Psoas muscle (tissue), 8 donors: ENCODE measurements at places on chromosomes 12 and 14. TPM values are rescaled to one million over a fixed set of nuclear protein-coding genes. Genes with fewer than 3 reads are reported as not detected.
A peak's percentile ranks its signal among the peaks of the same experiment; 100 is the strongest.

RAD51AP1 gene
- 0.38 TPM for total RNA-seq

GRCh38 chr14:55277972-55278740 is 6.9 kb downstream of the FBXO34 start:
- peaks cover 3% of the 10 kb centered on the region for H3K36me3 ChIP-seq
- no peak overlapping the region for H3K4me3 ChIP-seq
- no peaks in the 10 kb centered on the region for H3K27me3 ChIP-seq

C12orf54 gene
- not detected for total RNA-seq

PCED1B gene
- total RNA-seq: 0.50 TPM

IFNG-AS1 gene
- total RNA-seq: not detected

DNA sequence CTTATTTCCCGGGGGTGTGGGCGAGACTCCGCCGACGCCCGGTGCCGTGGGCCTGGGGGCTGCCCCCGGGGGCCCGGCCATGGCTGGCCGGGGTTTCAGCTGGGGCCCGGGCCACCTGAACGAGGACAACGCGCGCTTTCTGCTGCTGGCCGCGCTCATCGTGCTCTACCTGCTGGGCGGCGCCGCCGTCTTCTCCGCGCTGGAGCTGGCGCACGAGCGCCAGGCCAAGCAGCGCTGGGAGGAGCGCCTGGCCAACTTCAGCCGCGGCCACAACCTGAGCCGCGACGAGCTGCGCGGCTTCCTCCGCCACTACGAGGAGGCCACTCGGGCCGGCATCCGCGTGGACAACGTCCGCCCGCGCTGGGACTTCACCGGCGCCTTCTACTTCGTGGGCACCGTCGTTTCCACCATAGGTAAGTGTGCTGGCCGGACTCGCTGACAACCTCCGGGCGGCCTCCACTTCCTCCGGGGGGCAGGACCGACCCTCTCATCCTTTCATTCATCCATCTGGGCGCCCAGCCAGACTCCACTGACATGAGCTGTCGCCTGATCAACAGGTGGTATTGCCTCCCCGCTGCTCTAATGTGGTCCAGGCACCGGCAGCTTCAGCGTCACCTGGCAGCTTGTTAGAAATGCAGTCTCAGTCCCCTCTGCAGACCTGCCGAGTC is 467 bp downstream of the KCNK13 start:
- no peak for DNase-seq
- peak overlapping the region; percentile 62 for H3K4me3 ChIP-seq
- H3K36me3 ChIP-seq: no peaks in the 10 kb centered on the region
- peaks cover 4% of the 10 kb centered on the region for H3K27me3 ChIP-seq
- peaks cover 10% of the 10 kb centered on the region for H3K4me1 ChIP-seq

DNA sequence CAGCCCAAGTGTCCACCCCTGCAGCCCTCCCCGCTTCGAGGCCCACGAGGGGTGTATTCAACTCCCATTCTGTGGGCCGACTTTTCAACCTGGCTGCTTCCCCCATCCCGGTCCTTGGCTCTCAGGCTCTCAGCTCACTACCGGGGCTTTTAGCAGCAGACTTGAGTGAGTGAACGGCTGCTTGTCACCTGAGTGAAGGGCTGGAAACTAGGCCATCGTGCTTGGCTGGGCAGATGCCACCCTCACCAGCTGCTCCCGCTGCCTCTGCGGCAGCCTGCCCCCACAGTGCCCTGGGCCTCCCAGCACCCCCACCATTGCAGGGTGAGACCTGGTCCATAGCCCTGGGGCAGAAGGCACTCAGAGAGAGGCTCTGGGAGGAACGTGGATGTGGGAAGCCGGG is 59.9 kb downstream of the SLC6A12 start:
- peaks cover 8% of the 10 kb centered on the region for H3K27me3 ChIP-seq
- DNase-seq: no peak
- H3K4me3 ChIP-seq: no peak overlapping the region
- no peaks in the 10 kb centered on the region for H3K36me3 ChIP-seq

DNA sequence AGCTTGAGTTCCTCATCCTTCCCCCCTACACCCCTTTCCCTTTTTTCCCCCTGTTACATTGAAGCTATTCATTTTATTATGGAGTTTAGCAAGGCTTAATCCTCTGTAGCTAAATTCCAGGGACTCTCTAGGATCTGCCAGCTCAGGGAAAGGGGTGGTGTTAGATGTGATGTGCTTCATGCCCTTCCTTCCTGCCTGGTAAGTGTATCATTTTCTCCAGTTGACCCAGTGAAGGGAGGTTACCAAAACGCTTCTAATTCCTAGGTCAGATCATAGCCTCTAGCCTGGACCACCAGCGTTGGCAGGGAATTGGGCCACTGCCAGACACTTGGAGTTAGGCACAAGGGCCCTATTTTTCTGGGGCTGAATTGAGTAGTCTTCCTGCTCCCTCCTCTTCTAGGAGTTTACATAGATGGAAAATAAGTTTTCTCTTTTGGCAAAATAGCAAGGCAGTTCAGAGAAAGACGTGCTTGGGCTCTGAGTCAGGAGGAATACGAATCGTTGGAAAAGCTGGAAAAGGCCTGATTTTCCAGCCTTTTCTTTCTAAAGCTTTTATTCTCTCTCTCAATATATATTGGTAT is 88.3 kb downstream of the NPAS3 start:
- no peak for DNase-seq
- H3K36me3 ChIP-seq: no peaks in the 10 kb centered on the region
- no peak overlapping the region for H3K27ac ChIP-seq
- no peak overlapping the region for H3K4me3 ChIP-seq

DNA sequence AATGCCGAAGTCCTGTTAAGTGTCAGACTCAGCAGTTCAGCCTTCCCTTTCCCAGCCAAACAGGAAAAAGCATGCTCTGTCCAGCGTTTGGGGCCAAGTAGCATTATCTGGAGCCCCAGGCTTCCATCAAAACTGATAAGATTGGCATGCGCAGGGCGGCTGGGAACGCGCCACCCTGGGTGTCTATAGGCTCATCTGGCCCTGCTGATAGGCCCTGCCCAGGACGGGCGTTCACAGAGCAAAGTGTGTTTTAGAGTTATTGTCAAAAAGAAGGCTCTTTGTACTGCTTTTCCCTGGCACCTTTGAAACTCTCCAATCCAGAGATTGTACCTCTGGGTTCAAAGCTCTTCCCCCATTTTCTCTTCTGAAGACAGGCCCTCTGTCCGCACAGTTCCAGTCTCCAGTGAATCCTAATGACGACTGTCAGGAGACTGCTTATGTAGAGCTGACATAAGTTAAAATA is at the start of gene ART4:
Gene ART4 (minus strand): TSS at position 102 of the 463 bp plus-strand sequence. CDS start 413 bp downstream, outside the sequence.
- peak within 1 kb of the TSS; percentile 47 for H3K27ac ChIP-seq
- no peaks in the 10 kb centered on the region for H3K36me3 ChIP-seq
- peaks cover 30% of the 10 kb centered on the region for H3K4me1 ChIP-seq
- no peaks in the 10 kb centered on the region for H3K27me3 ChIP-seq

- peaks cover 74% of the 10 kb centered on the region for H3K4me1 ChIP-seq
- H3K36me3 ChIP-seq: peaks cover 17% of the 10 kb centered on the region
Measured at GRCh38 chr12:92139634-92140150, 6.0 kb downstream of the BTG1 start.

VRTN gene
- total RNA-seq: not detected

SMCO2 gene
- total RNA-seq: not detected

- no peaks in the 10 kb centered on the region for H3K4me1 ChIP-seq
- peaks cover 39% of the 10 kb centered on the region for H3K27me3 ChIP-seq
- H3K27ac ChIP-seq: no peak overlapping the region
- H3K4me3 ChIP-seq: no peak overlapping the region
- H3K36me3 ChIP-seq: no peaks in the 10 kb centered on the region
- peak; percentile 48 for DNase-seq
Measured at GRCh38 chr14:104551851-104552737, 27.5 kb upstream of the C14orf180 start.

NR1H4 gene
- total RNA-seq: not detected

GRCh38 chr12:131897875-131898274 is 3.5 kb downstream of the ULK1 start:
- H3K27me3 ChIP-seq: no peaks in the 10 kb centered on the region
- no peaks in the 10 kb centered on the region for H3K36me3 ChIP-seq
- H3K27ac ChIP-seq: peak overlapping the region; percentile 98
- H3K4me1 ChIP-seq: peaks cover 60% of the 10 kb centered on the region

GRCh38 chr14:61430066-61430757 is 108.8 kb downstream of the PRKCH start:
- H3K27me3 ChIP-seq: no peaks in the 10 kb centered on the region
- no peak overlapping the region for H3K27ac ChIP-seq
- no peak for DNase-seq
- peaks cover 13% of the 10 kb centered on the region for H3K4me1 ChIP-seq

GLIPR1L1 gene
- not detected for total RNA-seq

- no peaks in the 10 kb centered on the region for H3K27me3 ChIP-seq
- peak overlapping the region; percentile 28 for H3K27ac ChIP-seq
- peaks cover 2% of the 10 kb centered on the region for H3K4me1 ChIP-seq
- H3K4me3 ChIP-seq: no peak overlapping the region
Measured at GRCh38 chr12:128829861-128830504, 6.2 kb upstream of the SLC15A4 start.

- H3K27ac ChIP-seq: no peak overlapping the region
- H3K27me3 ChIP-seq: no peaks in the 10 kb centered on the region
- no peak for DNase-seq
- H3K36me3 ChIP-seq: peaks cover 11% of the 10 kb centered on the region
- H3K4me1 ChIP-seq: no peaks in the 10 kb centered on the region
Measured at GRCh38 chr14:65738339-65738738, 325.8 kb downstream of the FUT8 start.

GSG1 gene
- not detected for total RNA-seq

GRCh38 chr12:122460641-122461040 is 38.2 kb upstream of the CLIP1 start:
- no peak for DNase-seq
- H3K27me3 ChIP-seq: no peaks in the 10 kb centered on the region
- H3K27ac ChIP-seq: no peak overlapping the region
- no peaks in the 10 kb centered on the region for H3K36me3 ChIP-seq
- peaks cover 5% of the 10 kb centered on the region for H3K4me1 ChIP-seq

- no peaks in the 10 kb centered on the region for H3K4me1 ChIP-seq
- H3K36me3 ChIP-seq: no peaks in the 10 kb centered on the region
- no peaks in the 10 kb centered on the region for H3K27me3 ChIP-seq
- H3K27ac ChIP-seq: no peak overlapping the region
- no peak overlapping the region for H3K4me3 ChIP-seq
Measured at GRCh38 chr14:25121337-25122129, 71.6 kb upstream of the STXBP6 start.

MYH6 gene
- 245 TPM for total RNA-seq

SMIM41 gene
- total RNA-seq: not detected

MSI1 gene
- total RNA-seq: 0.20 TPM

FRMD6 gene
- total RNA-seq: 9.8 TPM

- no peak for DNase-seq
- no peak overlapping the region for H3K27ac ChIP-seq
- H3K4me1 ChIP-seq: no peaks in the 10 kb centered on the region
- no peaks in the 10 kb centered on the region for H3K36me3 ChIP-seq
Measured at GRCh38 chr12:83850531-83850930, 1062.1 kb downstream of the SLC6A15 start.

ADGRD1 gene
- total RNA-seq: 10.9 TPM

OSBPL8 gene
- 60.1 TPM for total RNA-seq

GRCh38 chr14:96239711-96240141 is 16.3 kb upstream of the BDKRB1 start:
- H3K4me1 ChIP-seq: no peaks in the 10 kb centered on the region
- H3K4me3 ChIP-seq: no peak overlapping the region
- no peak for DNase-seq
- no peaks in the 10 kb centered on the region for H3K36me3 ChIP-seq

CFAP54 gene
- not detected for total RNA-seq

GRCh38 chr12:119659289-119659897 is 8.5 kb upstream of the PRKAB1 start:
- no peaks in the 10 kb centered on the region for H3K36me3 ChIP-seq
- no peaks in the 10 kb centered on the region for H3K27me3 ChIP-seq
- no peak overlapping the region for H3K4me3 ChIP-seq
- no peak overlapping the region for H3K27ac ChIP-seq
- DNase-seq: no peak

- no peak for DNase-seq
- peak overlapping the region; percentile 33 for H3K4me3 ChIP-seq
- H3K4me1 ChIP-seq: peaks cover 70% of the 10 kb centered on the region
- H3K36me3 ChIP-seq: no peaks in the 10 kb centered on the region
- peak overlapping the region; percentile 55 for H3K27ac ChIP-seq
Measured at GRCh38 chr12:122891661-122892525, 4.0 kb downstream of the VPS37B start.

GRCh38 chr12:81176796-81177195 is 98.9 kb downstream of the ACSS3 start:
- H3K27ac ChIP-seq: no peak overlapping the region
- H3K4me1 ChIP-seq: no peaks in the 10 kb centered on the region
- DNase-seq: no peak
- no peak overlapping the region for H3K4me3 ChIP-seq
- no peaks in the 10 kb centered on the region for H3K27me3 ChIP-seq

GRCh38 chr14:41634286-41634685 is 27.6 kb downstream of the LRFN5 start:
- H3K4me3 ChIP-seq: no peak overlapping the region
- no peak for DNase-seq
- H3K36me3 ChIP-seq: no peaks in the 10 kb centered on the region
- no peak overlapping the region for H3K27ac ChIP-seq
- no peaks in the 10 kb centered on the region for H3K27me3 ChIP-seq

GRCh38 chr12:65900912-65901672 is 76.8 kb downstream of the HMGA2 start:
- DNase-seq: no peak
- no peaks in the 10 kb centered on the region for H3K4me1 ChIP-seq
- H3K27me3 ChIP-seq: no peaks in the 10 kb centered on the region
- H3K36me3 ChIP-seq: no peaks in the 10 kb centered on the region
- H3K4me3 ChIP-seq: no peak overlapping the region

- DNase-seq: no peak
- no peak overlapping the region for H3K27ac ChIP-seq
- no peak overlapping the region for H3K4me3 ChIP-seq
- no peaks in the 10 kb centered on the region for H3K27me3 ChIP-seq
Measured at GRCh38 chr12:114141921-114142564, 175.9 kb upstream of the RBM19 start.
